ENCODE measurements at places on chromosomes 4 and X.

GRCh38 chrX:101682723-101683122, 23.1 kb upstream of the ARMCX2 start:
- no peak for DNase-seq

GRCh38 chrX:110042496-110042895, 39.6 kb downstream of the TMEM164 start:
- DNase-seq = no peak

- no peak for DNase-seq
Observed at GRCh38 chr4:129550281-129550785, 454.4 kb downstream of the C4orf33 start.

DNA sequence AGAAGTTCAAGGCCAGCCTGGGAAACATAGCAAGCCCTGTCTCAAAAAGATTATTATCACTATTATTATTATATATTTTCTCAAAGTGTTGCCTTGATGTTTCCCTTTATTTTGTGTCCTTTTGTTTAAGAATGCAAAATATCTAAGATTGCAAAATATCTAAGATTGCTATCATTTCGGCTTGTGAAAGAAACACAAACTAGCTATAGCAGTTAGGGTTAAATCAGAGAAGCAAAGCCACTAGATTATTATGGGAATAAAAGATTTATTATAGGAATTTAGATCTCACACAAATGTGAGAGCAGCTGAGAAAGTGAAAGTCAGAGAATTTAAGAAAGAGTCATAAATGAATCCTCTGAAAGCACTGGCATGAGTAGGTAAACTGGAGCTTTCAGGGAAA, 18.0 kb upstream of the TMEM184C start:
- no peak for DNase-seq

- no peak for DNase-seq
Observed at GRCh38 chr4:15906020-15906443, 32.5 kb downstream of the FGFBP1 start.

DNA sequence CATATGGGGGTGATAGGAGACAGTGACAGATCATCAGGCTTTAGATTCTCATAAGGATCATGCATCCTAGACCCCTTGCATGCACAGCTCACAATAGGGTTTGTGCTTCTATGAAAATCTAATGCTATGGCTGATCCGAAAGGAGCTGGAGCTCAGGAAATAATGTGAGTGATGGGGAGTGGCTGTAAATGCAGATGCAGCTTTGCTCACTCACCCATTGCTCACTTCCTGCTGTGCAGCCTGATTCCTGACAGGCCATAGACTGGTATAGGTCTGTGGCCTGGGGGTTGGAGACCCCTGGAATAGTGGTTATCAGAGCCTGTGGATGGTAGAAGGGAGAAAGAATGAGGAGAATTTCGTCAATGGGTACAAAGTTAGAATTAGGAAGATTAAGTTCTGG, 2751.1 kb downstream of the ARAP2 start:
- DNase-seq = no peak

DNA sequence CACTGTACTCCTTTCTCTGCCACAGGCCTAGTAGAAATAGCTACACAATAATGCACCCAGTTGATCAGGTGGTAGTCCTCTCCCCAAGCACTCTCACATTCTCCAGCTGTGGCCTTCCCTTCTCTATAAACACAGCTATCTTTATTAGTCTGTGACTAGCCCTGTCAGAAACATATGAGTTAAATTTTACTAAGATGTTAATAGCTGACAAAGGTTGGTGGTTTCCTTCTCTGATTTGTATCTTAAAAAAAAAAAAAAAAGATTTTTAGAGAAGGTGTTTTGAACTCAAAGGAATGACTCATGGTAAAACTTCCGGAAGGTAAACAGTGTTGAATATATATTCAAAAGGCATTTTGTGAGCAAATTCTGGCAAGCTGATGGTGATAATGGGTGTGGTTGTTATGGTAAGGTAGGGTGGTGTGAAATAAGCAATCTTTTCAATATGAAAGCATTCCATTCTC, 327.4 kb downstream of the PPP3CA start:
- DNase-seq = no peak

GRCh38 chrX:44415639-44416386, 72.3 kb upstream of the EFHC2 start:
- no peak for DNase-seq

DNA sequence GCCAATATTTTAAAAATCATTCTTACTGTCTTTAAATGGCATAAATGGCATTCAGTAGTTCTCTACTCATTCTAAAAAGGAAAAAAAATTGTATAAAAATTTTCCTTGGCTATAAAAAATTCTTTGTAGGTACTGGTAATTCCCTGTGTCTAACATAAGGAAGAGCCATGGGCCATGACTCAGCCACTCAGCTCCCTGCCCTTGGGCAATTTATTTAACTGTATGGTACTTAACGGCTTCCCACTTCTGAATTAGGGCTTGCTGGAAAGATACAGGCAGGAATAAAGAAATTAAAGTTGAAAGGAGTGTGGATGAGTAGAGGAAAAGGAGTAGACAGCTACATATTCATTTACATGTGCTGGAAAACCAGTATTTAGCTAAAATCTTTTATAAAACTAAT, 30.6 kb downstream of the ABHD18 start:
- no peak for DNase-seq

DNA sequence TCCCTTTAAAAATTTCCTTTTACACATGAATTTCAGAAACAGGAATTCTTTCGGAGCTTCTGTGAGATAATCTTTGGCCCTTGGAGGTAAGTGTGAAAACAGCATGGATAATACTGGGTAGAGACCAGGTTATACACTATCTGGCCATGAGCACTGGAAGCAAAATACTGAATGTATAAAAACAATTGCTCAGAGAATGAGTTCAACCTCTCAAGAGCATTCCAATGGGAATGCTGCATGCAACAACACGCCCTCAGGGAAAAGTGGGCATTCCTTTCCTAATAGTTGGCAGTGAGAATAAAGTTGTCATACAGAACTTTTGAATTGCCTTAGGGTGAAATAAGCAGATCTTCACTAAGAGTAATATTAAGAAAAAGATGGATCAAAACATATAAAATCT, 574.8 kb upstream of the DIPK2B start:
- no peak for DNase-seq

DNA sequence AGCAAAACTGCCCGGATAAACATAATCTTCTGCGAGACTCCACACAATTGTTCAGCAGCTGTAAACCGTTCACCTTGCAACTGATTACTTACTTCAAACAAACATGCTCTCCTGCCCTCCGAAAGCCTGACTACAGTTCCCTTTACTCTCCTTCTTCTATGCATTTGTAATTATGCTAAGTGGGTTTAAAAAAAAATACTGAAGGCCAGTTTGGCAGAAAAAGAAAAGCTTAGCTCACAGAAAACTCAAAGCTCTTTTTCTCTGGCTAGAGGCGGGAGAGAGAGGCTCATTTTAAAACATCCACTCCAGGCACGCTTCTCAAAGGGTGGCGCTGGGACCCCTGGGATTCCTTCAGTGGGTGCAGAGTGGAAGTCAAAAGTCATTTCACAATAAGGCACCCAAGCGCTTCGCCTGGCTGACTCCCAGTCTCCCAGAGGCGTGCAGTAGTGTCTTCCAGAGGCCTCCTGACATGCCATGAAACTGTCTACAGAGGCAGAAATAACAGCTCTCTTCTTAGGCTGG, 1.9 kb downstream of the DHRSX start:
- DNase-seq = no peak

GRCh38 chr4:75036046-75036830, 103.3 kb downstream of the PARM1 start:
- no peak for DNase-seq

DNA sequence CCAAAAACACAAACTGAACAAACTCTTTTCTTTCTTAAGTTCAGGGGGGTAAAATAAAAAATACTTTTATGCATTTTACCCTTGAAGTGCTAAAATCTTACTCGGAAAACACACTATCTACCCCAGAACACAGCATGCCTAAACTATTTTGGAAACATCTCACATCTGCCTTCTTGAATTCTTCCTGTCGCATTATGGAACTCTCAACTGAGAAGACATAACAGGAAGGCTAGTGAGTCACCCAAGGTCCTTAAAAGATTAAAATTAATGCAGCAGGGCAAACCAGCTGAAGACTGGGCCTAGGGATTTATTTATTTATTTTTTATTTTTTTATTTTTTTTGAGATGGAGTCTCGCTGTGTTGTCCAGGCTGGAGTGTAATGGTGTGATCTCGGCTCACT, 208.2 kb downstream of the APBB2 start:
- DNase-seq = no peak

DNA sequence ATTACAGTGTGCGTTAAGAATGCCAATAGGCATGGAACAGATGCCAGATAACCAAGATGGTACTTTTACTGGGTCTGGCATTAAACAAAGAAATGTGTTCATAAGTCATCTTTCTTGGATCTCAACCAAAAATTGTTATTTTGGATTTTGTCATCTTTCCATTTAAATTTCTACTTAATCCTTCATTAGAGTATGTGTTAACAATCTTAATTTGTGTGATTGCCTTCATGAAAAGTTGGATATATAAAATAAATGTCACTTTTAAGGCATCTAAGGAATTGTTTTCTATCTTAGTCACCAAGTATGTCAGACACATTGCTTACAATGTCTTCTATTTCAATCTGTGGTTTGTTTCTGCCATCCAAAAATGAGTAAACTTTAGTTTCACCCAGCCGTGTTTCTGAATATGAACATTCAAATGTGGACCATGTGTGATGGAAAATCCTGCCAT, 87.5 kb downstream of the PALLD start:
- no peak for DNase-seq

GRCh38 chr4:47536966-47537365, 51.9 kb downstream of the ATP10D start:
- DNase-seq = no peak
